ENCODE measurements at places on chromosomes 12 and 14. TPM values are rescaled to one million over a fixed set of nuclear protein-coding genes. Genes with fewer than 3 reads are reported as not detected.

DNA sequence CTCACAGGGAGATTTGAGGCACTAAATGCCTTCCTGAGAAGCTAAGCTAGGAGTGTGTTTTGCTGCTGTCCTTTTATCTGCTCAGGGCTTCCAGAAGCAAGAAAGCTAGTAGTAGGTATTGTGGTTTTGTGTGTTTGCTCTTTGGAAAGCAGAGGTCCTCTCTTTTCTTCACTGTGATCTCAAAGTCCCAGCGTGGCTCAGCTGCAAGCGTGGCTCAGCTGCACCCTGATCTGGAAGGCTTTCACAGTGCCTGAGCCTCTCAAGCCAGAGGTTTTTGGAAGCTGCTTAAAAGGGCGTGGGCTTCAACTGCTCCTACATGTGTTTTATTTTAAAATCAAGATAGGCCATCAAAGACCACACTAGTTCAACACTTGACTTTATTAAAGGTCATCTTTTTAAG, 337.4 kb upstream of the RGS6 start:
- DNase-seq: no peak

DNA sequence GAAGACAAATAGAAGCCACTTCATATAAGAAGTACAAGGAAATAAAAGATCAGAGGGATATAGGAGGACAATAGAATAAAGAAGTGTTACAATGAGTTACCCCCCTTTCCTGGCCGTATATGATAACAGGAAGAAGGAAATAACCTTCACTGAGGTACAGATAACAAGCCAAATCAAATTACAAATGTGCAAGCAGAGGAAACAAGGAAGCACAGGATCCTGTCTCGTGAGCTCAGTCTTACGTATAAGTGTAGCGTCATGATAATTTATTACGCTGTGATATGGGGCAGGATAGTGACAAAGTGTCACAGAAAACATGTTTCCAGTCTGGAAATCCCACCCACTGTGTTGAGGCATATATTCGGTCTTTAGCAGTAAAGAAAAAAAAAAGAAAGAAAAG, 26.5 kb downstream of the CRACR2A start:
- DNase-seq: no peak

DNA sequence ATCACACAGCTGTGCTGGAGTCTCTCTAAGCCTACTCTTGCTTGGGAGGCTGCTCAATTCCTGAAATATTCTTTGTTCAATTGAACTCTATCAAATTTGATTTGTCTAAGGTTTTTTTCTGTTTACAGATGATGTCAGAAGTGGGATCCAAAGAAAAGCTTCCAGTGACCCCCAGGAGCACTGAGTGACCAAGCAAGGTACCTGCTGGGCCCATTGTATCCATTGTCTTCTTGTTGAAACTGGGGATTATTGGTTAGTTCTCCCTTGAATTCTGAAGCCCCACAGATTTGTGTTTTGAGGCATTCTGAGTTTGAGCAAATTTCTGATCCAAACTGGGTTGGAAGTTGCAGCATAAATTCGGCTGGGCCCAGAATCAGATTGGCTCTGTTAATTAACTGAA, 64.6 kb downstream of the MYF5 start:
- DNase-seq: no peak

DNA sequence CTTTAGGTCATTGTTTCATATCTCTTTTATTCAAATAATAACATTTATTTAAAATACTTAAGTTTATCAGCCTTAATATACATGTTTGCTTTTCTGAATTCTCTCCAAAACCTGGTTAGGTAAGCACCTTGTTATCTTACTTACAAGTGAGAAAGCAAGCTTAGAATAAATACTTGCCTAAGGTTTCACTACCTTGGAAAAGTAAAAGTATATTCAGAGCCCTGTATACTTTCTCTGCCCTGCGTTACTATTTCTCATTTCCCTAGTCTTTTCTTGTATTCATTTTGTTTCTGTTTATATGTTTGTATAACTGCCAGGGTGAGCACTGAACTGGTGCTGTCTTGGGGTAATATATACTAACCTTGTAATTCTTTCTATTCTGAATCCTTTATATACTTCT, 21.5 kb downstream of the METAP2 start:
- no peak for DNase-seq

NGB gene
- not detected for total RNA-seq

Data from HFFc6 (cell line).